ENCODE measurements at places on chromosomes 13 and 19. TPM values are rescaled to one million over a fixed set of nuclear protein-coding genes. Genes with fewer than 3 reads are reported as not detected.

RXFP2 gene
- not detected for total RNA-seq

ZNF324 gene
- total RNA-seq: 35.8 TPM

TNNI3 gene
- 2.1 TPM for total RNA-seq

RASIP1 gene
- 11.4 TPM for total RNA-seq

NLRP5 gene
- total RNA-seq: not detected

NCR1 gene
- not detected for total RNA-seq

TTC9B gene
- 5.7 TPM for total RNA-seq

PGPEP1 gene
- 19.3 TPM for total RNA-seq

B3GNT3 gene
- total RNA-seq: 1.2 TPM

PSG4 gene
- not detected for total RNA-seq

SBK2 gene
- total RNA-seq: 0.99 TPM

TPTE2 gene
- total RNA-seq: not detected

CEACAM3 gene
- 1.9 TPM for total RNA-seq

CNFN gene
- not detected for total RNA-seq

KLK3 gene
- not detected for total RNA-seq

TFDP1 gene
- 77.4 TPM for total RNA-seq

CRTC1 gene
- 13.9 TPM for total RNA-seq

ZSCAN22 gene
- 4.1 TPM for total RNA-seq

TRAPPC2B gene
- total RNA-seq: 25.2 TPM

EID2B gene
- 14.8 TPM for total RNA-seq

TRPC4 gene
- total RNA-seq: 4.9 TPM

WDR87 gene
- not detected for total RNA-seq

CYP2B6 gene
- not detected for total RNA-seq

USE1 gene
- total RNA-seq: 29.1 TPM

ZNF525 gene
- total RNA-seq: 22.2 TPM

CYP2A6 gene
- total RNA-seq: not detected

KLF5 gene
- 18.0 TPM for total RNA-seq

C19orf73 gene
- total RNA-seq: 2.0 TPM

STK24 gene
- total RNA-seq: 72.1 TPM

ITGBL1 gene
- 30.7 TPM for total RNA-seq

DDA1 gene
- total RNA-seq: 15.1 TPM

RABAC1 gene
- total RNA-seq: 57.5 TPM

GPC5 gene
- 31.8 TPM for total RNA-seq

C19orf81 gene
- total RNA-seq: not detected

CCDC8 gene
- total RNA-seq: 43.4 TPM

SPRY2 gene
- 64.7 TPM for total RNA-seq

IRGC gene
- total RNA-seq: not detected

CD320 gene
- total RNA-seq: 34.3 TPM

SIGLEC12 gene
- not detected for total RNA-seq

GFY gene
- not detected for total RNA-seq

IFI30 gene
- total RNA-seq: 5.8 TPM

EXOC3L2 gene
- 3.5 TPM for total RNA-seq

CGB8 gene
- not detected for total RNA-seq

MCF2L gene
- total RNA-seq: 91.5 TPM

TGFB1 gene
- 15.0 TPM for total RNA-seq

PCP2 gene
- total RNA-seq: 12.3 TPM

Measured in camera-type eye (tissue), 1 donor.